ENCODE measurements at places on chromosomes 4 and X. TPM values are rescaled to one million over a fixed set of nuclear protein-coding genes. Genes with fewer than 3 reads are reported as not detected.

OPN1LW gene
- not detected for total RNA-seq

SULT1E1 gene
- 6.3 TPM for total RNA-seq

CENPVL2 gene
- not detected for total RNA-seq

ENAM gene
- total RNA-seq, result not detected

TMPRSS11A gene
- total RNA-seq, result not detected

MAGEA2B gene
- not detected for total RNA-seq

SORCS2 gene
- 1.3 TPM for total RNA-seq

TENT5D gene
- under 0.01 TPM for total RNA-seq

CT45A1 gene
- not detected for total RNA-seq

STATH gene
- not detected for total RNA-seq

UGT2B15 gene
- not detected for total RNA-seq

All from mesangial cell (primary cell).